ENCODE measurements at places on chromosomes 7 and 10. TPM values are rescaled to one million over a fixed set of nuclear protein-coding genes. Genes with fewer than 3 reads are reported as not detected.

DNA sequence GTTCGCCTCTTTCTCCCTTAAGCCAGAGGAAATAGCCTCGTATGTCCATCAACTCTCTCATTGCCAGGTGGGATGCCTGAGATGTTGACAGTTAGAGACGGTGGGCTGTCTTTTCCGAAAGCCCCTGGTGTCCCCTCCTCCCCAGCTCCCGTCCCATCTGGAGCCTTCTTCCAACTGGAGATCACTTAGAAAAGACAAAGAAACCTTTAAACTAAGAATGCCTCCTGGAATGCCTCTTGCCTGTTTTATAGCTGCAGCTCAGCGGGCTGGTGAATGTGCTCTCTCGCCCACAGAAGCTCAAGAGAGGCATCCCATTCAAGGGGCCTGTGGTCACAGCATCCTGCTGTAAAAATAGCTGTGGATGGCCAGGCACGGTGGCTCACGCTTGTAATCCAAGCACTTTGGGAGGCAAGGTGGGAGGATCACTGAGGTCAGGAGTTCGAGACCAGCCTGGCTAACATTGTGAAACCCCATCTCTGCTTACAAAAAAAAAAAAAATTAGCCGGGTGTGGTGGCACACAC lies 5.2 kb upstream of the MYL10 start:
- no peak for DNase-seq

Gene LRRD1
- total RNA-seq = not detected

Gene PNLIPRP1
- total RNA-seq = not detected

DNA sequence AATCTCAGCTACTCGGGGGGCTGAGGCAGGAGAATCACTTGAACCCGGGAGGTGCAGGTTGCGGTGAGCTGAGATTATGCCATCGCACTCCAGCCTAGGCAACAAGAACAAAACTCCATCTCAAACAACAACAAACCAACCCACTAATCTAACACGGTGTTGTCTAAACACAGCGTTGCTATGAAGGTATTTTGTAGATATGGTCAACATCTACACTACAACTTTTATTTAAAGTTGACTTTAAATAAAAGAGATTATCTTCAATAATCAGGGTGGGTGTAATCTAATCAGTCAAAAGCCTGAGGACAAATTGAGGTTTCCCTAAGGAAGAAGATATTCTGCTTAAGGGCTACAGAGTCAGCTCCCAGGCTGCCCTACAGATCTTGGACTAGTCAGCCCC lies 24.2 kb downstream of the BAIAP2L1 start:
- DNase-seq = no peak

DNA sequence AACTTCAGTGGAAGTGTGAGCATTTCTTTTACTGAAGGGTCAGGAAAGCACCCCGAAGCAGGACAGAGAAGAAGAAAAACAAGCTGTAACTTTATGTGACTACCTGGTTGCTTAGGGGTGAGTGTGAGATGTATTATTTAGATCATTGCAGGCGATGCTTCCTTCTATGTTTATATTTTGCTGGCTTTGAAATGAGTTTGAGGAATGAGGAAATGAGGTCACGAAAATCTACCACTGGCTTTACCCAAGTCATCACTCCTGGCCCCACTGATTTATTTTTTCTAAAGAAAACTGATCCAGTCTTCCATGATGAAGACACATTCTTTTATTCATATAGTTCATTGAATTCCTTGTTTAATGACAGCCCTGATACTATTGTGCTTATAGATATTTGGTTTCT lies 716.6 kb upstream of the FZD8 start:
- no peak for DNase-seq

DNA sequence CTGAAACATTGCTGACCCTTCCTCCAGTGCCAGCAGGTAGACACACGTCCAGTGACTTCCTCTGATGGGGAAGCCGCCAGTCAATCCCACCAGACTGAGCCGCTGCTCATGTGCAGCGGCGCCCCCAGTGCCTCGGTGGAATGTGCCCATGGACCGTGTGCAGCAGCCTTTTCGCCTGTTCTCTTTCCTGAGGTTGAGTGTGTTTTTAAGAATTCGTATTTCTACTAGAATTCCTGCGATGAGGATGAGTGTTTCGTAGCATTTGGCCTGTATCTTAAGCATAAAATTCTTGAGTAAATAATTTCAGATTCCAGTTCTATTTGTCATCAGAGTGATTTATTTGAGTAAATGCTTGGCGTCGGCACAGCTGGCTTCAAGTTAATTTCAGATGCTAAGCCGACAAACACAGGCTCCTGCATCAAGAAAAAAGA lies 35.4 kb downstream of the BNIP3 start:
- peak; percentile 47 for DNase-seq

Gene TFAM
- 28.3 TPM for total RNA-seq

Data from upper lobe of right lung (tissue), 1 donor.